Jurkat, Clone E6-1 (cell line): ENCODE measurements at places on chromosomes 5 and 9.

DNA sequence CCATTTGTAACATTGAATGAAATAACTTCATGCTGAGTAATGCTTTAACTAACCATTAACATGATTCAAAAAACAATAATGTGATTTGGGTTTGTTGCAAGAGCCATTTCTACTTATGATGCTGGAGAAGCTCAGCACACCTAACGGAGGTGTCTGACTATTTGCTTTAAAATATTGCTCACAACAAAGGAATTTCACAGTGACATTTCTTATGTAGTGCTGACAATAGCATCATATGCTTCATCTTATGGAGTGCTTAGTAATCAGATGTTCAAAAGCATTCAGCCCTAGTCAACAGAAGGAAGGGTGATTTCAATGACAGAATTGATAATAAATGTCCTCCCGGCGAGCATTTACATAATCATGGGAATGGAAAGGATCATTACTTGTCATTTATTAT lies 1003.3 kb upstream of the COX7C start:
- DNase-seq, result no peak

GRCh38 chr5:181243564-181244343 lies at the start of gene RACK1:
RACK1 (minus strand) TSS chr5:181243906; CDS start chr5:181243800, 106 bp downstream.
- DNase-seq, result peak; percentile 91

GRCh38 chr5:137561608-137562007 lies 62.5 kb upstream of the SPOCK1 start:
- no peak for DNase-seq

GRCh38 chr5:122705851-122706250 lies 69.0 kb upstream of the SNX2 start:
- DNase-seq, result no peak

- DNase-seq, result no peak
These were observed 4.1 kb upstream of the TLE4 start for GRCh38 chr9:79567671-79568098.

DNA sequence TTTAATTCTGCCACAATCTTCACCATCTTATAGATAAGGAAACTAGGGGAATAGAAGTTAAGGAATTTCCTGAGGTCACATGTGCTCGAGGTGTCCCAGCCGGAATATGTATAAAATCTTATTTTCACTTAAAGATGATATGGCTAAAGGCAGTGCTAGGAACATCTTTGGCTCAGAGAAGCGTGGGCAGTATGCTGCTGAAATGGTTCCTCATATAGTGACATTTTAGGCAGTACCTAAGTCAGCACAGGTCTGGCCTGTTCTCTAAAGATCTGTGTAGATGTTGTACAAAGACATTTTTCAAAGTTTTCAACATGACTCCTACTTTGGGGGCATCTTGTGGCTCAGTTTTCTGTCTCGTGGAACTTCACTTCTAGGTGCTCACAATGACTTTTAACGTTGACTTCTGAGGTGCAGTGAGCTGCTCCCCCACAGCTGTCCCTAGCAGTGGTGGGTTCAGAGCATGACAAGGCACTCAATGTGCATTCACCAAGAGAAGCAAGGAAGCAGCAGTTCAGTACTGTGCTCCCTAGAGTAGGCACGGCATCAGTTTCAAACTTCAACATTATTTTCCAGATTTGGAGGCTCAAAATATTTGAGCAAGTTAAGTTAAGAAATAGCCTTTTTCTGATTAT lies 40.3 kb downstream of the TNFAIP8 start:
- no peak for DNase-seq

- DNase-seq, result no peak
These were observed 3.6 kb downstream of the RFK start for GRCh38 chr9:76390656-76391055.

GRCh38 chr9:113572076-113572861 lies 108.7 kb downstream of the RGS3 start:
- DNase-seq, result no peak

DNA sequence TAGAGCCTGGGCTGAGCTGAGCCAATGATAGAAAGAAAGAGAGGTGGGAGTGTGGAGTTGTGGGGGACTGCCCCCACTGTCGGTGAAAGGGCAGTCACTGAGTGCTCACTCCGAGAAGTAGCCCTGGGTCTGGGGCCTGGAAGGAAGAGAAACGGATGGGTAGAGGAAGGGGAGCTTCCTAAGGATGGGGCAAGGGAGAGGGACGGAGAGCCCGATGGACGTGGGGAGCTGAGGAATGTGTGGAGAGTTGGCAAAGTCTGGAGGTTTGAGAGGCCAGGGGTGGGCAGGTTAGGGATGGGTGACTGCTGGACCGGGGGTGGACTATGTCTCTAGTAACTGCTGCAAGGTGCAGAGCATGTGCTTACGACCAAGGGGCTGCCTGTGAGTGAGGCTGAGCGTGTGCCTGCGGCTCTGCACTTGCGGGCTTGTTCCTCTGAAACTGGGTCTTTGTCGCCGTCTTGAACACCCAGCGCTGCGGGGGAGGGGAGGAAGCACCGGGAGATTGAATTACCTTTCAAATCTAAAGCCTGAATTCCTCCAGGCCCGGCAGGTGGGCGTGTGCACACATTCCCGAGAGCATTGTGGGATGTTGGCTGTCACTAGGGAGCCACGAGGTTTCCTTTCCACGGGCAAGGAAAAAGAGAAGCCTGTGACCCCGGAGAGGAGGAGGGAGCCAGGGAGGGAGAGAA lies 76.4 kb upstream of the ARAP3 start:
- no peak for DNase-seq

- no peak for DNase-seq
These were observed 260.5 kb downstream of the COX7C start for GRCh38 chr5:86878250-86878649.

DNA sequence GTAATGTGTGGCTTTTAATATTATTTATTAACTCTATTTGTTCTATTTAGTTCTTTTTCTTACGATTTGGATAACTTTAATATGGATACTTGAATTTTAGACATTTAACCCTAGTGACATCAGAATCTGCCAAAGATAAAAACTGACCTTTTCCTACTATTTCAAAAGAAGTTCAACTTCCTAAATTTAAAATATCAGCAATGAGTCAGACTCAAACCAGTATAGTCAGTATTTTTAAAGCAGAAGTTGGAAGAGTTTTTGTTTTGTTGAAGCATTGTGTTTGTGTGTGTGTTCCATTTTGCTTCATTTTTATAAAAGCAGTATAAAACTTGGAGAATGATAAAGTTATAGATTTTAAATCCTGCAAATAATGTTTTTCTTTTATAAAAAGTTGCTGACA lies 251.8 kb upstream of the RASA1 start:
- no peak for DNase-seq

DNA sequence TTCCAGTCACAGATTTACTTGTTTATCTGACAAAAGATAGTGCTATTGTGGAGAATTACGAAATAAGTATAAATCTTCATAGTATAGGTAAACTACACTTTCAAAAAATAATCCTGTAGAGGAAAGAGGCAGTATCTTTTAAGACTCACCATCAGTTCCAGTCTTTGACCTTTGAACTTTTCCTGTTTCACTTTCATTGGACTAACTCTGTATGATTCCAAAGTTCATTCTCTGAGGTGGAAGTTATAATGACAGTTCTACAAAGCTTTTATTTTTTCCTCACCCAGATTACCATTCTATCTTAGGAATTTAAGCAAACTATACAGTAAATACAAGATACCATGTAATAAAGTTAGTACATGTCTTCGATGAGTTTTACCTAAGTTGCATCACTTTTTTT lies 901.3 kb upstream of the SEMA6A start:
- DNase-seq, result no peak

DNA sequence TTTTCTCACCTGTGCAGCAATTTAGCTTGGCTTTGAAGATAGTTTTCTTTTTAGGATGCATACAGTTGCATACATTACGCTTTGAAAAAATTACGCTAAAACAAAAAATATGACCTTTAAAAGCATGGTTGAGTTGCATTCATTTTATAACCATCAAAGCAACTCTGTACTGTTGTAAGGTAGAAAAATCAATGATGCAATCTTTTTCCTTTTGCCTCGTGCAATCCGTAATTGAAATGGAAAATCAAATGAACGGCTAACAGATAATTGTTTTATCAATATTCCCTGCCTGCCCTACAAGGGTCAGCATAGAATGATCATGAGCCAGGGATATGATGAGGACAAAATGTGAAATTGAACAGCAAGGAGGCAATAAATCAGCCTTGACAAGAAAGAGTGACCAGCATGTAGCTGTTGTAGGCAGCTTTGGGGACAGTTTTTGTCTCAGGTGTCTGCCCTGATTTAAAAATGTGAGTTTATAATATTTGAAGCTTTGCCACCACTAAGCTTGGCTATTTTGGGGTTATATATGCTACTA lies 98.2 kb downstream of the PBX3 start:
- DNase-seq, result no peak

DNA sequence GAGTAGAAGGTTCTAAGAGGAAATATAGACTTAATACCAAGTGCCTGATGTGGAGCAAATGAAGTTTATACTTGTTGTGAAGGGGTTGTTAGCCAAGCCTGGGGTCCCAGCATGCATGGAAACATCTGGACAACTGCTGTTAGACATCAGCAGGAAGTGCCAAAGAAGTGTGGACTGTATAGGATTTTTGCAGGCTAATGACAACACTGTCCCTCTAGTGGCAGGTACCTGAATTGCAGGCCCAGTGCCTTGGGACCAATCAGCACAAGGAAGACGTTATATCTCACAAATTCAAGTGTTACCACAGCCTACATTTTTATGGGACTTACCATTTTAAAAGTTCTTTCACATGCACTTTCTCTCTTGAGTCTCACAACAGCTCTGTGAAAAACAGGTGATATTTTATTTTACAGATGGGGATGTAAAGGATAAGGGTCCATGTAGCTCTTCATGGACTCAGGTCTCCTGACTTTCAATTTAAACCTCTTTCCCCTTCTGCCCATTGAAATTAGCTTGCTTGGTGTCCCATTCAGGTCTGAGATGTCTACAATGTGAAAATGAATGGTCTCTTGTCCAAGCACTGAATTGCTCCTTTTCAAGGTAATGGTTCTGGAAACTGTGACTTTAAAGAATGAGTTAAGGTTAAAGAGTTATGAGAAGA lies 89.0 kb upstream of the MAP1B start:
- peak; percentile 42 for DNase-seq

GRCh38 chr9:136302527-136302926 lies 1.4 kb downstream of the CCDC187 start:
- DNase-seq, result no peak

DNA sequence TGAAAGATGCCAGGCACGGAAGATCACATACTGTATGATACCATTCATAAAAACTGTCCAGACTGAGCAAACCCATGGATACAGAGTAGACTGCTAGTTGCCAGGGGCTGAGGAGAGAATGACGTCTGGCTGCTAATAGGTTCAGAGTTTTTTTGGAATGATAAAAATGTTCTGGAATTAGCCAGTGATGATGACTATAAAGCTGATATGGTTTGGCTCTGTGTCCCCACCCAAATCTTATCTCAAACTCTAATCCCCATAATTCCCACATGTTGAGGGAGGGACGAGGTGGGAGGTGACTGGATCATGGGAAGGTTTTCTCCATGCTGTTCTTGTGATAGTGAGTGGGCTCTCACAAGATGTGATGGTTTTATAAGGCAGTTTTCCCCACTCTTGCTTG lies 37.4 kb downstream of the CAMSAP1 start:
- no peak for DNase-seq

DNA sequence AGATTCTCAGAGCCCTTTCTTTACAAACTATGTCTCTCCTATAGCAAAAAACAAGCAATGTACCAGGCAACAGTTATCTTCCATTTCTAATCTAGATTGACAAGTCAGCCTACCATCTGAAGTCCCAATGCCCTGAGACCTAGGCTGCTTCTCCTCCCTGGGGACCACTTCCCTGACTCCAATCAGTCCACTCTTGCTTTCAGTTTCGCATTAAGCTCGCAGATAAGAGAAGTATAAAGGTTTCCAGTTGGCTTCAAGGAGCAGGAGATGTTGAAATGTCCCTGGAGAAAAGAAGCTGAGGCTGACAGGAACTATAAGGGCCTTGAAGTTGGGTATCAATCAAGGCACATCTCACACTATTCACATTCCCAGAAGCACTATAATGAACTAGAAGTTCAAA lies 32.3 kb downstream of the ERP44 start:
- no peak for DNase-seq

GRCh38 chr5:173423452-173424117 lies 95.4 kb upstream of the STC2 start:
- no peak for DNase-seq

- no peak for DNase-seq
These were observed 64.8 kb upstream of the FGF10 start for GRCh38 chr5:44454002-44454401.

- peak; percentile 20 for DNase-seq
These were observed 37.5 kb downstream of the ANKDD1B start for GRCh38 chr5:75648712-75649111.

DNA sequence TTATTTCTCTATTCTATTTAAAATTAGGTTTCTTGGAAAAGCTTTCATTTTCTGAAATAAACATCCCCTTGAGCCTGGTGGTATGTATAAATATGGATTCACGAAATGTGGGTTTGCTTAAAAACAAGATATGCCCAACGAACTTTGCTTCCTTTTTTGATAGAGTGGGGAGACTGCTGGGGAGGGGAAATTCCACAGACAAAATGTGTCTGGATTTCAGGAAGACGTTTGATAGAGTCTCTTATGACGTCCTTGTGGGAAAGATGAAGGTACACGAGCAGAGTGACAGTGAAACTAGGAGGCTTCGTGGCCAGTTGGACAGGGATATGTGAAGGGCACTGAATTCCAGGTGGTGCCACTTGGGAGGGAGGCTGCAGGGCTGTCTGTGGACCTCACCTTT lies 84.5 kb upstream of the RPS23 start:
- no peak for DNase-seq

GRCh38 chr9:12853051-12853450 lies 78.2 kb downstream of the LURAP1L start:
- no peak for DNase-seq

DNA sequence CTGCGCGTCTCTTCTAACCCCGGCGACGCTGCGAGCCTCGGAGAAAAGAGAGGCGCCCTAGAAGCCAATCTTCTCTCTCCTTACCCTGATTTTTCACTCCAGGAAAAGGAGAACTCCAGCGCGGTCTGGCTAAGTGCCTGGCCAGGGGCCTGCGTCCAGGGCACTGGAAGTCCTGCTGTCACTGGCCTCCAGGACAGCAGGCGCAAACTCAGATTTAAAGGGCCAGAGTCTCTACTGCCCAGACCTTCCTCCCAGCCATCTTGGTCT lies 553 bp upstream of the FOXB2 start:
- no peak for DNase-seq

- no peak for DNase-seq
These were observed 1.3 kb upstream of the CARD19 start for GRCh38 chr9:93094658-93095204.

GRCh38 chr9:23220957-23221356 lies 605.1 kb downstream of the ELAVL2 start:
- DNase-seq, result no peak

GRCh38 chr9:133352635-133353340 lies 3.5 kb downstream of the SURF1 start:
- no peak for DNase-seq

DNA sequence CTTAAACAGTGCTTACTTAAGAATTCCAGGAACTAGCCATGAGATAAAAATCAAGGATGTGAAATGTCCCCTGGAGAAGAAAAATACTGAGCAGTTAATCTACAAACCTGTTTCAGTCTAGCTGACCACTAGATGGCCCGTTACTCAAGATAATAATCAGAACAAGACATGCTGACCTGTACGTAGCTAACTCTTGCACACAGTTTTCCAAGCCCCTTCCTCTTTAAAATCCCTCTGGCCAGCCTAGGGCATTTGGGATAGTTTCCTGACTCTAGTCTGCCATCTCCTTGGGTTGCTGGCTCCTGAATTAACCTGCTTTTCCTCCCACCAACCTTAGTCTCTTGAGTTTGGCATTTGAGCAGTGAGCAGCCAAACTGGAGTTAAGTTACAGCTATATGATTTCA lies 59.2 kb upstream of the TRAF1 start:
- no peak for DNase-seq
